ENCODE measurements at places on chromosomes 7 and 10.

DNA sequence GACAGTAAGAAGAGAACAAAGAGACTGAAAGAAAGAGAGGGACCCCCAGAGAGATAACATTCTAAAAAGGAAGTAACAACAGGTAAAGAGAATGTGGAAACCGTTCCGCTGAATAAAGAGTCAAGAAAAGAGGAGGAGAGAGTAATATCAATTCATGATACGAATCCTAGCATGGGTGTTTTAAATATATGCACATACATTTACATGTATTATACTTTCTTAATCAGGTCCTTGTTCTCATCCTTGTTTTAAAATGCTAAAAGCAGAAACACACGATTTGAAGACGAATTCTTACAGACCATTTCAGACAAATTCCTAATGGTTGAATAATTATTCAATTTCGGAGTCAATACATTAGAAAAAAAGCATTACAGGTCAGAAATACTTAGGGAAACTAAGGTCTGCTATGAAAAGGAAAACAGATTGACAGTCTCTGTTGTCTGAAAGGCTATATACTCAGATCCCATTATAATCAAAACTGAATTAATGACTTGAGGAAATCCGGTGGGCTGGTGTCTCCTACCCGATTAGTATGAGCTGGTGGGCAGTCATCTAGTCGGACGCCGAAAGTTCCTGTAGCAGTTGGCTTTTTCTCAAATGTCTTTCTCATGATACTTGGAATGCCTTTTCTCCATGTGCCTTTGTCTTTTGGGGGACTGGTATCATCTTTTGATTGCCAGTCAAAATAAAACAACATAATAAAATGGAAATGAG lies 127.3 kb downstream of the ARHGAP21 start:
- no peak for DNase-seq

- peak; percentile 82 for DNase-seq
Observed at GRCh38 chr10:58662314-58662713, 149.6 kb downstream of the BICC1 start.

GRCh38 chr7:105189859-105190492 lies 176.0 kb downstream of the KMT2E start:
- DNase-seq = no peak

DNA sequence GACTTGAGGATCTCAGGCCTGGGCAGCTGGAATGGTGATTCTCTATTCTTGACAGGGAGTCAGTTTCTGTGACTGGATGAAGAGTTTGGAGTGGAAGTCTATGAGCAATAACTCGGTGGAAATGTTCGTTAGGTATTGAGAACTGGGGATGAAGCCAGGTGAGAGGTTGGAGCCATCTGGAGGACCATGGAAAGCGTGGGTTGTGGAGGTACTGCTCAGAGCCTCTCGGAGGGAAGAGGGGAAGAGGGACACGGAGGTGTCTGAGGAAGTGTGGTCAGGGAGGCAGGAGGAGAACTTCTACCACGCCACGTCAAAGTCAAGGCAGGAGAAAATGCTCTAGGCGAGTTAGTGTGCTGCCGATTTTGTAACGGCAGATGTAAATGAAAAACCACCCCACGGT lies 430.7 kb downstream of the DPP6 start:
- DNase-seq = no peak

DNA sequence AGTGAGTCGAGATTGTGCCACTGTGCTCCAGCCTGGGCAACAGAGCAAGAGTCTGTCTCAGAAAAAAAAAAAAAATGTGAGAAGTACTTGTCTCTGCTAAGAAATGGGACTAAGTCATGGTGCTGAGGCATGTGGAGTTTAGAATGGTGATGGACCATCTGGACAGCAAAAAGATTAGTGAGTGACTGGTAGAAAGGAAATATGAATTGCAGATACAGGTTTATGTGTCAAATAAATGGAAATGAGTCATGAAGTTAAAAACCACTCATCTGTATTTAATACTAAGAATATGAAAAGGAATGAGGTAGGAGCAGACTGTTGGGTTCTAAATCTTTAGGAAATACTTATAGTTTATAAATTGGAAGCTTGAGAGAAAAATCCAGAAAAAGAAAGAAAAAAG lies 625.7 kb upstream of the ANKRD30A start:
- peak; percentile 34 for DNase-seq

- no peak for DNase-seq
Observed at GRCh38 chr10:132979491-132980425, 37.4 kb upstream of the CFAP46 start.

- no peak for DNase-seq
Observed at GRCh38 chr10:90413196-90413595, 444.6 kb downstream of the HTR7 start.

DNA sequence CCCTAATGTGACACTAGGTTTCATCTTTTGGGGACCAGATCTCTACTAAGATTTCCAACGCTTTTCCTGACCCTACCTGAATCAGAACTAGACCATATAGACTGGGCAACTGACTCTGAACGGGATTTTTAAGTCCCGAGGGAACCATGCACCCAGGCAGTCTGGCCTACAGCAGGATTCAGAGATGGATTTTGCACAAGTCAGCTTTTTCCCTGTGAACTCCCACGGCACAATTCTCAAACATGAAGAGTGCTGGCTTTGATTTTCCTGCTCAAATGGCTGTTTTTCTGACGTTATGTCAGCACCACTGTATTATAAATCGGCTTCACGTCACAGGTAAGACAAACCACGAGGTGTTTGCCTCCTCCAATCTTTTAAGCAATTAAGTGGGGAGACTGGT lies 409.1 kb downstream of the TCERG1L start:
- no peak for DNase-seq

DNA sequence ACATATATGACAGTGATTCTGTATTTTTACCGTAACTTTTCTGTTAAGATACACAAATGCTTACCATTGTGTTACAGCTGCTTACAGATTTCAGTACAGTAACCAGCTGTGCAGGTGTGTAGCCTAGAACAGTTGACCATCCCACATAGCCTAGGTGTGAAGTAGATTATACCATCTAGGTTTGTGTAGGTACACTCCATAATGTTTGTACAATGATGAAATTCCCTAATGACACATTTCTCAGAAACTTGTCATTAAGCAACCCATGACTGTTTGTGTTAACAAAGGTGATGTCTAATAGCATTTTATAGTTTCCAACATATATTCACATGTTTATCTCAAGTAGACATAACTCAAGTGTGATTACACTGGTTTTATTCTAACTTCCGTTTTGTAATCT lies 218.5 kb downstream of the PLXDC2 start:
- no peak for DNase-seq

DNA sequence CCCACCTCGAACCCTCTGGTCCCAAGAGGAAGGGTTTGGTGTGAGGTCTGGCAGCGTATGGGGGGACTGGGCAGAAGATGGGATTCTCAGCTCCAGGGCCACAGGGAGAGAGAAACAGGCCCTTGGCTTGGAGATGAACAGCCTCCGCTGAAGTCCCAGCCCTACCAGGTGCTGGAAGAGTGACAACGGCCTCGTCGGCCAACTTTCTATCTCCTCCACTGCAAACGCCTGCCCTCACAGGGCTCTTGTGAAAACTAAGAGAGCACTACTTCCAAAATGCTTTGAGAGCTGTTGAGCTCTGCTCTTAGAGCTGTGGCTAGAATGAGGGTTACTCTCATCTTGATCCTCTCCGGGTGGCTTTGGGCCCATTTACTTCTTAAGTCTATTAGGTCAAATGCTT lies 63.5 kb downstream of the AFAP1L2 start:
- DNase-seq = no peak

GRCh38 chr7:155950898-155951553 lies 138.8 kb upstream of the SHH start:
- no peak for DNase-seq

- no peak for DNase-seq
Observed at GRCh38 chr10:101451261-101451660, 97.3 kb downstream of the BTRC start.

GRCh38 chr7:106199024-106199423 lies 85.8 kb downstream of the NAMPT start:
- no peak for DNase-seq

GRCh38 chr7:100019908-100020307 lies 4.5 kb downstream of the ZKSCAN1 start:
- DNase-seq = no peak

DNA sequence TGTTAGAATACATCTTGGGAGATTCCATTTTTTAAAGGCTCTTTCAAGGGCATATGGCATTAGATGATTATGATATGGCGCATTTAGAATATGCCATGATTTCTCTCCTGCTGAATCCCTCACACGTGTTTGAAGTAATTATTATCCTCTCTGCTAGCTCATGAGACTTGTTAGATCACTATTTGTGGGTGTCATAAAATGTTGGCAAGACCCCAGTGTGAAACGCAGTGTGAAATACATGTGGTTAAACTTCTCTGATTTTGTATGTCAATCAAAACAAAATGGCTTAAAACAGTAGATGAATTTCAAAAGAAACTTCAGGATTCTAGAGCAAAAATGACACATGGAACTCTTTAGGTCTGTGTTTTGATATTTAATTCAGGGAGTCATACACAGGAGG lies 560.8 kb downstream of the AUTS2 start:
- DNase-seq = no peak

GRCh38 chr7:116148108-116148507 lies 62.2 kb upstream of the TES start:
- no peak for DNase-seq

- no peak for DNase-seq
Observed at GRCh38 chr7:2068693-2069471, 163.9 kb downstream of the MAD1L1 start.

DNA sequence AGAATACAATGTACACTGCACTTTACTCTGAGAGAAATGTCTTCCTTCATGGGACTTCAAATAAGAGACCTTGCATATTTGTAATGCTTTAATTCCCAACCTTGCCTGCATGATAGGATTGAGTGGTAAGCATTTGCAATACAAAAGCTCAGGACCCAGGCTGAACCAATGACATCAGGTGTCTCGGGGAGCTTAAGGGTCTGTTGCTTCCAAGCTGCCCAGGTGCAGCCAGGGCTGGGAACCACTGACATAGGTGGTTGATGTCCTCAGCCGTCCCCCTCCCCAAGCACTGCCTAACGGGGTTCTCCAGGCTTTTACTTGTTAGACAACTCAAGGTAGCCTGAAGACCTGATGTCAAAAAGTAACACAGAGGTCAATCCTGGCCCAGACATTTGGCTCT lies 29.1 kb downstream of the FIGNL1 start:
- no peak for DNase-seq

- no peak for DNase-seq
Observed at GRCh38 chr10:100724531-100725027, 20.8 kb upstream of the PAX2 start.

GRCh38 chr10:116978901-116979300 lies 26.1 kb downstream of the SHTN1 start:
- no peak for DNase-seq

DNA sequence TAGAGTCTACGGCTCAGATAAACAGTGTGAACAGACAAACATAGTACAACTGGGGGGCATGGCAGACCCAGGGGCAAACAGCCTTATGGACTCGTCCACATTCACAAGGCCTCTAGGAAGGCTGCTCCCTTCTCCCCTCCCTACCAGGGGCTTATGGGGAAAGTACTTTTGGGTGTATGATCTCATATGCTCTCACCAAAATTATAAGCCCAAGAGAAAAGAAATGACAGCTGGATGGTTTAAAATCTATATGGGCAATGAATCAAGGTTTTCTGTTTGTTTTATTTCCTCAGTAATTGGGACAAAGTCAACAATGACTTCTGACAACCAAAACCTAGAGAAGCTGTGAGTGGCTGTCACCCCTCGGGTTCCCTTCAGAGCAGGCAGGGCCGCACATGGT lies 144.4 kb downstream of the PKD1L1 start:
- no peak for DNase-seq
